ENCODE measurements at places on chromosomes 3 and 15. TPM values are rescaled to one million over a fixed set of nuclear protein-coding genes. Genes with fewer than 3 reads are reported as not detected.

BSN gene
- 0.11 TPM for polyA plus RNA-seq

IFT57 gene
- polyA plus RNA-seq, result 64.0 TPM

LRRIQ4 gene
- not detected for polyA plus RNA-seq

UBAP1L gene
- 2.1 TPM for polyA plus RNA-seq

ITPKA gene
- polyA plus RNA-seq, result not detected

Data from kidney (tissue), 22 donors.